COLO829 (cell line): ENCODE measurements at places on chromosomes 5 and 9.

DNA sequence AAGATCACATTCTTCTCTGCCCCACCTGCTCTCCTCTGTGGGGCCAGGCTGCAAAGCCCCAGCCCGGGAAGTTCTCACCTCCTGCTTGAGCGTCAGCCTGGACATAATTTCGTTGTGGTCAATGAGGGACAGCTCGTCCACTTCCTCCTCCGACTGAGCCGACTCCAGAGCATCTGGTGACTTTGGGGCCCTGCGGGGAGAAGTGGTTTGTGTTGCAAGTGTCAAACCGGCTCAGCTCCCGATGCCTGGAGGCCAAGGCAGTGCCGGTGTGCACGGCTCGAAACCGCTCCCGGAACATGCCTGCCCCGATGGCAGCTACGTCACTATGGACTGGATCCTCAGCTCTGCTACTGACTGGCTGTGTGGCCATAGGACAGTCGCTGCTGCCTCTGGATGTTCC lies 52.8 kb downstream of the PRRT1B start:
- DNase-seq = no peak

GRCh38 chr5:108541836-108542235 lies 159.9 kb upstream of the FBXL17 start:
- DNase-seq = no peak

GRCh38 chr9:113631871-113632665 lies 168.5 kb downstream of the RGS3 start:
- DNase-seq = no peak

GRCh38 chr5:885127-885442 lies 7.5 kb downstream of the BRD9 start:
- DNase-seq = no peak

GRCh38 chr5:38008198-38008597 lies 168.4 kb upstream of the GDNF start:
- DNase-seq = no peak

- no peak for DNase-seq
Measured at GRCh38 chr9:137494550-137495351, 35.6 kb upstream of the NSMF start.

DNA sequence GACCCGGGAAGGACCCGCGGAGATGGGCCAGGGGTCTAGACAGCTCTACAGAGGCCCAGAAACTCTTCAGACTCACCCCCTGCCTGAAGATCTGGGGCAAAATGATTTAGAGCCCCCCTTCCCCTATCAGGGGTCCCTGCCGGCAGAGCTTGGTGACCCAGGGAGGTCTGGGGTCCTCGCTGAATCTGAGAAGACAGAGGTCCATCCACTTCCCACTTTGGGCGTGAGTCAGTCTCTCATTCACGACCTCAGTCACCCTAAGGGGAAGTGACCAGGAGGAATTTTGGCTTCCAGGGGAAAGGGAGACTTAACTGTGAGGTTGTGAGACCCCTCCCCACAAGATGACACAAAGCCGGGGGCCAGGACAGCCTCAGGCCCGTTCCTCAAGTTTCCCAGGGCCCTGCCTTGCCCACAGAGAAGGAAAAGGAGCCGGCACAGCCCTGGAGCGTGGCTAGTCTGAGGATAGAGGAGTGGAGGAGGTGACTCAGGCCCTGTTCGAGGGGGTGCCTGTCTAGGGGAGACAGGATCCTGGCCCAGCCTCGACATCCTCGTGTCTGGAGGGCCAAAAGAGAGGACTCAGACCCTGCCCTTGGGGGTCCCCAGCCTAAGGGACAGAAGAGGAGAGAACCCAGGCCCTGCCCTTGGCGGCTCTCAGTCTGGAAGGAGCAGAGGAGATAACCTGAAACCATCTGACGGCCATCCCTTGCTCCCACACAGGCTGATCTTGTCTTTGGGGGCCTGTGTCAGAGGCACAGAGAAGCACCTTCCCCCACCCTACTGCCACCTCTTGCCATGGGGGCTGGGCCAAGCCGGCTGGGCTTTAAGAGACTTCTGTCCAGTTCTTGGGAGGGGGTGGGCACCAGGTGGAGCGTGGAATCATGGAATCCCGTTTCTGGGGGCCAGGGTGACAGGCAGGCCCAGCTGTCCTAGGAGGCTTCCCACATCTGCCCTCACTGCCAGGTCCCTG lies 889 bp downstream of the PDLIM4 start:
- no peak for DNase-seq

DNA sequence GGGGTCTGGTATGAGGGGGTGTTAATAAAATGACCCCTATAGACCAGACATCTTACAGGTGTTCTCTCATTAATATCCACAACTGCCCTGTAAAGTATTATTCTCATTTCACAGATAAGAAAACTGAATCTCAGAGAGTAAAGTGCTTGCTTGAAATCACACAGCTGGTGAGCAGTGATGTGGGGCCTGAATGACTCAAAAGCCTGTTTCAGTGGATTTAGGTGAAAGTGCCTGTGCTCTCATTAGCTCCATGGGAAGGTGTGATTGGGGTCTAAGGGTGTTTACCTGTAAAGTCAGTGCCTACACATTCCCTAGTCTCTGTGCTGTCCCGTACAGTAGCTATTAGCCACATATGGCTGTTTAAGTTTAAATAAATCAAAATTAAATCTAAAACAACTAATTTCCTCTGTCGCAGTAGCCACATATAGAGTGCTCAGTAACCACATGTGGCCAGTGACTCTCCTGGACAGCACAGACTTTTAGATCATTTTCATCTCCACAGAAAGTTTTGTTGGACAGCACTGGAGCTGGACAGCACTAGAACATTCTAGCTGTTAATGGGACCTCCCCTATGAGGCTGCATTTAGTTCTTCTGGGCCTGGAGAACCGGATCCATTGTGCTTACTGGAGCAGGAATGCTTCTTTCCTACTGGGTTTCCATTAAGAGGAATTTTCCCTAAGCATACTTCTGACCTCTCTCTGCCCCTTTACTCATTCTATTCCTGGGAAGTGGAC lies 52.5 kb upstream of the SEMA6A start:
- DNase-seq = no peak

- no peak for DNase-seq
Measured at GRCh38 chr9:134469041-134469875, 143.0 kb downstream of the RXRA start.

- no peak for DNase-seq
Measured at GRCh38 chr9:108108852-108109448, 619.4 kb upstream of the KLF4 start.

- DNase-seq = no peak
Measured at GRCh38 chr9:6665628-6666027, 20.1 kb upstream of the GLDC start.

DNA sequence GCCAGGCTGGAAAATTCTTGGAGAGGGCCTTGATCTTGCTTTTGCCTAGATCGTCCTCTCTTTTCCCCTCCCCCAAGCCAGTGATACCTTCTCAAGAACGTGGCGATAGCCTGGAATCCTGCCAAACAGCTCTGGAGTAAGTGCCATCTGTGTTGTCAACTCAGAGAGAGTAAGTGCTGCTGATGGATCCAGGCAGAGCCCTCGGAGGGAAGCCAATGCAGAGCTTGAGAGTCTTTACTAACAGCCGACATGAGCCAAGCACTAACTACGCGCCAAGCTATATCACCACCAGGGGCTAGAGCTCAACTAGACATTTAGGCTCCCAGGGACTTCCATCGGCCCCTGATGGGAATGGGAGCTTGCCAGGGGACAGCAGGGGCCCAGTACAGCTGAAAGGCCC lies 17.6 kb downstream of the RAPGEF1 start:
- no peak for DNase-seq

DNA sequence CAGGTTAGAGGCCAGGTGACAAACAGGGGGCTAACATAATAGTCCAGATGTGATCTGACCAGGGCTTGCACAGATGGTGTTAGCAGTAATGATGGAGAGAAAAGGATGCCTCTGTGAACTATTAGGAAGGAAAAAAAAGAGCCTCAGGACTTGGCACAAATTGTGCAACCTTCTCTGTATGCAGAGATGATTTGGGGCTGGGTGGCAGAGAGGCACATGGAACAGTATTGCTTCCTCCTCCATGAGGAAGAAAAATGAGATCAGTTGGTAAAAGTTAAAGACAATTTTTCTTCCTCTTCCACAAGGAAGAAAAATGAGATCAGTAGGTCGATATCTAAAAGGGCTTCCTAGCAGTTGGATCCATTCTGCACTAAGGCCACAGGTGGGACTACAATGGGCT lies 13.9 kb upstream of the ANXA6 start:
- no peak for DNase-seq

- no peak for DNase-seq
Measured at GRCh38 chr9:89174291-89174690, 4.3 kb downstream of the SHC3 start.
